ENCODE measurements at places on chromosomes 7 and 10. TPM values are rescaled to one million over a fixed set of nuclear protein-coding genes. Genes with fewer than 3 reads are reported as not detected.

The KIAA1217 gene
- 10.4 TPM for polyA plus RNA-seq

The CDK1 gene
- 3.1 TPM for polyA plus RNA-seq

The TMEM213 gene
- polyA plus RNA-seq = 96.9 TPM

The HIPK2 gene
- polyA plus RNA-seq = 9.6 TPM

The KEL gene
- polyA plus RNA-seq = 0.39 TPM

All from kidney (tissue), 22 donors.